Muscle of back (tissue), 13 donors: ENCODE measurements at places on chromosomes 16 and 17. TPM values are rescaled to one million over a fixed set of nuclear protein-coding genes. Genes with fewer than 3 reads are reported as not detected.

BCO1 gene
- polyA plus RNA-seq, result 0.05 TPM

DOC2A gene
- 0.80 TPM for polyA plus RNA-seq

KRTAP3-1 gene
- not detected for polyA plus RNA-seq

TBC1D3G gene
- polyA plus RNA-seq, result not detected

PTX4 gene
- 0.13 TPM for polyA plus RNA-seq

ZFHX3 gene
- 10.5 TPM for polyA plus RNA-seq

STXBP4 gene
- 5.4 TPM for polyA plus RNA-seq

CA7 gene
- polyA plus RNA-seq, result not detected

PPY gene
- polyA plus RNA-seq, result not detected

KRT24 gene
- not detected for polyA plus RNA-seq

PRAC2 gene
- polyA plus RNA-seq, result not detected

DPEP3 gene
- 0.11 TPM for polyA plus RNA-seq

SLC46A1 gene
- polyA plus RNA-seq, result 8.8 TPM

CCDC144A gene
- 2.8 TPM for polyA plus RNA-seq

HBA2 gene
- 7,806 TPM for polyA plus RNA-seq

MYH2 gene
- polyA plus RNA-seq, result 58.2 TPM
